Activated CD4-positive, alpha-beta T cell treated with anti-CD3 and anti-CD28 coated beads, Interleukin-2, amount 50 U/mL, for 1 hour (primary cell): ENCODE measurements at places on chromosomes 7 and 10.

DNA sequence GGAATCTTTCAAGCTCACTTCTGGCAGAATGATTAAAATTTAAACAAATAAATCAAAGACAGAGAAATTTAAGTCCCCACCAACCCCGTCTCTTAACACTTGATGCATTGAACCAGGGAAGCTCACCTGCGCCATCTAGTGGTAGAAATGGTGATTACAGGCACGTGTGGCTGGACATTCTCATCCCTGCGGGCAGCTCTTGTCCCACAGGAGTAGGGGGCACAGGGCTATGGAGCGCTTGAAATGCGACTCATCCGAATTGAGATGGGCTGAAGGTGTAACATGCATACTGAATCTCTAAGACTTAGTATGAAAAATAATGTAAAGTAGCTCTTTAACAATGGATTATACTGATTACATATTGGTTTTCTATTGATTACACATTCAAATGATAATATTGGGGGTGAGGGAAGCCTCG lies 24.8 kb upstream of the SLIT1 start:
- DNase-seq = peak; percentile 68

- no peak for DNase-seq
Observed at GRCh38 chr10:80277567-80278250, 11.7 kb downstream of the MAT1A start.

GRCh38 chr7:102944241-102944640 lies 31.4 kb downstream of the LRRC17 start:
- DNase-seq = no peak

GRCh38 chr7:17236603-17237002 lies 61.8 kb upstream of the AHR start:
- no peak for DNase-seq

DNA sequence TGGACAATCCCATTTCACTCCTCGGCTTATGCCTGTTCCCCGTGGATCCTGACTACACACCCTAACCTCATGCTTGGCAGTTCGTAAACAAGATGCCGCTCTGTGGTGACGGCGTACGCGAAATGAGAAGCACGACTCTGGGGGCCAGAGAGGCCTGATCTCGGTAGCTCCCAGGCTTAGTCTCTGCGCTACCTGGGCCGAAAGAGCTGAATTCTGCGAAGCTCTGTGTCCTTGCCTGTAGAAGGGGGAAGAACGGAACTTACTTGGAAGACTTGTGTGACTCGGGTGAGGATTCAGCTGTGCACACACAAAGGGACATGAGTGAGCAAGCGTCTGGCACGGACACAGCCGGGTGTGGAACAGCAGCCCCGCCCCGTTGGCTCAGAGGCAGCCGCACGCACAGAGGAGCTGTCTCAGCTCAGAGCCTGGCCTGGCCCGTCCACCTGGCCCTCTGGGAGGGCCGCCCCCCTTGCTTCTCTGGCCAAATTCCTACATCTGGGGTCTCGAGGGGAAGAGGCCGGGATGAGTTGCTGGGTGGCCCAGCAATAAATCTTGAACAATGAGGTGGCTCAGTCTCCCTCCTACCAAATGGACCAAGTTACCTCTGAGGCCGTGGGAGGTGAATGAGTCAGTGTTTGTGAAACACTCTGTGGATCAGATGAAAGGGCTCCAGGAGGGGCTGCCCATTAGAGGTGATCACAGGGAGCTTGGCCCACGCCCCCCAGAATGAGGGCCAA lies 83.8 kb downstream of the PDGFA start:
- DNase-seq = no peak

- DNase-seq = no peak
Observed at GRCh38 chr7:110157631-110158362, 933.1 kb upstream of the LRRN3 start.

GRCh38 chr7:93011351-93012294 lies 106.2 kb downstream of the SAMD9 start:
- no peak for DNase-seq
